ENCODE measurements at places on chromosomes 5 and 9. TPM values are rescaled to one million over a fixed set of nuclear protein-coding genes. Genes with fewer than 3 reads are reported as not detected.

DNA sequence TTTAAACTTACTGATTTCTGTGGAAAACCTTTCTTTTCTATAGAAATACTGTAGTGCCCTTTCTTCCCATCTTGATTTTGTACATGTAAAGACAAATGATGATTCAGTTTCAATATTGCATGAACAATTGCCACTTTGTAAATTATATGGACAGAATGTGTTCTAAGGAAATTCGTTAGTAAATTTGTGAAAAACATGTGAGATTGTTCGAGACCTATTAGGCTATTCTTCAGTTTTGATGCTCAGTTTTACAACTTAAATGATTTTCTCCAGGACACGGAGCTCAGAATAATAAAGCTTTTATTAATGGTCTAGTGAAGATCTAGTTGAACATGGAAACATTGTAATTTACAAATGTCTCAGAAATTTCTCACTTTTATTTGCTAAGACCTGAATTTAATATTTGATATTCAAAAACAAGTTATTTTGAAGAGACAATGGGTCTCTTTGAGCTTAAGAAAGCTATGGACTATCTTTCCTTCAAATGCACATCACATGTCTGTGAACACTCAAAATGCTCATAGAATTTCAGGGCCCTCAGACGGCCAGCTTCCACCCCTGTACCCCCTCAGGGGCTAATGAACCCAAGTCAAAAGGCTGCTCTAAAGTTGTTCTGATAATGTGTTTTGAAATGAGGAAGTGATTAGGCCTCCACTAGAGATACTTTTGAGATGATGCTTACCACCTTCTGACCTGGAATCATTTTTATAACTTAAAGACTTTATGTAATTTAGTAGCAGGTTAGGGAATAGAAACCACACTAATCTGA lies 54.1 kb upstream of the FSD1L start:
- no peak for DNase-seq
- H3K4me1 ChIP-seq = no peaks in the 10 kb centered on the region
- H3K4me3 ChIP-seq = no peak overlapping the region
- H3K27me3 ChIP-seq = no peaks in the 10 kb centered on the region
- H3K36me3 ChIP-seq = no peaks in the 10 kb centered on the region

The GRM6 gene
- not detected for total RNA-seq

The GFPT2 gene
- total RNA-seq = 52.5 TPM

DNA sequence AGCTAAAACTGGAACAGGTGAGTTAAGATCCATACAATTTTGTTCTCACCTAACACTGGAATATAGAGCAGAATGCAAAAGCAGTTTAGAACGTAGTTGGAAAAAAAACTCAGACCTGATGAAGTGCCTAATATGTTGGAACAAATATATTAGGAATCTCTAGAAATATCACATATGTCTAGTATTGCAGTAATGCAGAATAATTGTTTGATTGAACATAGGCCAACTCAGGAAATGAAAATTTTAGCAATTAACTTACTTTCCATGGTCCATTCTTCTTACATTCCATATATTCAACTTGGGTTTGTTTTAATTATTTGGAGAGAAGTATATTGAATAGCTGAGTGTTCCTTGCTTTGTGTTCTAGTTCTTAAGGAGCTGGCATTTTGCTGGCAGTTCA lies 111.8 kb upstream of the ADAMTSL1 start:
- H3K4me3 ChIP-seq = no peak overlapping the region
- no peaks in the 10 kb centered on the region for H3K4me1 ChIP-seq
- H3K36me3 ChIP-seq = no peaks in the 10 kb centered on the region
- H3K27me3 ChIP-seq = no peaks in the 10 kb centered on the region
- H3K27ac ChIP-seq = peak overlapping the region; percentile 52
- DNase-seq = no peak

- H3K27me3 ChIP-seq = no peaks in the 10 kb centered on the region
- H3K36me3 ChIP-seq = no peaks in the 10 kb centered on the region
- DNase-seq = no peak
- H3K4me3 ChIP-seq = no peak overlapping the region
- H3K27ac ChIP-seq = no peak overlapping the region
Observed at GRCh38 chr5:121292664-121293063, 559.0 kb upstream of the FTMT start.

- no peak overlapping the region for H3K27ac ChIP-seq
- no peak overlapping the region for H3K4me3 ChIP-seq
- no peaks in the 10 kb centered on the region for H3K36me3 ChIP-seq
- no peak for DNase-seq
- H3K27me3 ChIP-seq = no peaks in the 10 kb centered on the region
- H3K4me1 ChIP-seq = no peaks in the 10 kb centered on the region
Observed at GRCh38 chr9:83280790-83281189, 217.8 kb upstream of the RASEF start.

- H3K4me3 ChIP-seq = no peak overlapping the region
- peaks cover 23% of the 10 kb centered on the region for H3K4me1 ChIP-seq
- H3K27ac ChIP-seq = peak overlapping the region; percentile 93
- no peaks in the 10 kb centered on the region for H3K36me3 ChIP-seq
Observed at GRCh38 chr9:136903041-136903554, 16.8 kb downstream of the TRAF2 start.

The MPDZ gene
- 44.2 TPM for total RNA-seq

DNA sequence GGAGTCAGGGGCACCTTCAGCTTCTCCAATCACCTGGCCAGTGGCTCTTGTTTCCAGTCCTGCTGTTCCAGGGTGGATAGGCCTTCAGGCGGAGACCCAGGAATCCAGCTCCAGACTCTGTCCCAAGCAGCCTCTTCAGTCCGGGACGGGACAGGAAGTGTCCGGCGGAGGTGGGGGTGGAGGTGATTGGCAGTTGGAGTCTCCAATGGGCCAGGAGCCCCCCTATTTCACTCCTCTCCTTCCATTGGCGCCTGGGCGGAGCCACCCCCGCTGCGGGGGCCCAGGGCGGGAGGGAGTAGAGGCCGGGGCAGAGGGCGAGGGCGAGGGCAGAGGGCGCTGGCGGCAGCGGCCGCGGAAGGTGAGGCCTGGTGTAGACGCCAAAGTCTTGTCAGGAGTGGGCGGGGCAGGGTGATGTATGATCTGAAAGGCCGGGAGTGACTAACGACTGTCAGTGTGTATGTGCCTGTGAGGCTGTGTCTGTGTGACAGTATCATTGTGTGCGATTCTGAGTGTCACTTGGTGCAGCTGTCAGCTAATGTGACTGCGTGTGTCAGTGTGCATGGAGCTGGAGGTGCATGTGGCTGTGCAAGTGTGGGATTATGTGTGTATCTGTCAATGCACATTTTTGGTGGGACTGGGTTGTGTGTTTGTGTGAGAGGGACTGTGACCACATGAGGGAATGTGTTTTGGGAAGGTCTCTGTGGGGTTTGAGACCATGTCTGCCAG lies at the start of gene IL11RA:
Gene IL11RA (plus strand): TSS at position 310 of the 726 bp plus-strand sequence. CDS start 3,033 bp downstream, outside the sequence.
- DNase-seq = peak; percentile 75
- peaks cover 43% of the 10 kb centered on the region for H3K4me1 ChIP-seq
- H3K27me3 ChIP-seq = no peaks in the 10 kb centered on the region
- peak within 1 kb of the TSS; percentile 90 for H3K27ac ChIP-seq
- no peaks in the 10 kb centered on the region for H3K36me3 ChIP-seq

GRCh38 chr5:17256839-17257238 lies 39.4 kb downstream of the BASP1 start:
- H3K36me3 ChIP-seq = no peaks in the 10 kb centered on the region
- no peak overlapping the region for H3K27ac ChIP-seq
- H3K4me1 ChIP-seq = no peaks in the 10 kb centered on the region

The DPM2 gene
- 17.4 TPM for total RNA-seq

The TSLP gene
- total RNA-seq = 0.44 TPM

Measured in breast epithelium (tissue), 4 donors.